ENCODE measurements at places on chromosomes 6 and 20. TPM values are rescaled to one million over a fixed set of nuclear protein-coding genes. Genes with fewer than 3 reads are reported as not detected.

GRCh38 chr20:15333170-15333569 is 995.8 kb upstream of the FLRT3 start:
- DNase-seq: no peak

- DNase-seq: no peak
Observed at GRCh38 chr20:12883507-12883885, 125.3 kb upstream of the SPTLC3 start.

DNA sequence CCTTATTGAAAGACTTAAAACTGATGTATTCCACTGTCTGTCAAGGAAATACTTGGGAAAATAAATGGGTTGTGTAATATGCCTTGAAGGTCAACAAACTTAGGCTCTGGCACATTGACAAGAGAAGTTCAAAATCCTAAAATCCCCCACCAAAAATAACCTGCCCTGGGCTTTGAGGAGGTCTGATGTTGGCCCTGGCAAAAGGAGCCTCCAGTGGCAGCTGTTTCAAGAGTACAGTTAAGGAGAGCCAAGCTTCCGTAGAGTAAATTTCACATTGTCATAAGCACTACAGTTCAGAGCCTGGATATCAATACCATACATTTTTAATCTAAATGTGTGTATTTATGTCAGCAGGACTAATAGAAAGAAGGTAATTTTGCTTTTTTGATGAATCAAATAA is 282.7 kb downstream of the EYA4 start:
- no peak for DNase-seq

DNA sequence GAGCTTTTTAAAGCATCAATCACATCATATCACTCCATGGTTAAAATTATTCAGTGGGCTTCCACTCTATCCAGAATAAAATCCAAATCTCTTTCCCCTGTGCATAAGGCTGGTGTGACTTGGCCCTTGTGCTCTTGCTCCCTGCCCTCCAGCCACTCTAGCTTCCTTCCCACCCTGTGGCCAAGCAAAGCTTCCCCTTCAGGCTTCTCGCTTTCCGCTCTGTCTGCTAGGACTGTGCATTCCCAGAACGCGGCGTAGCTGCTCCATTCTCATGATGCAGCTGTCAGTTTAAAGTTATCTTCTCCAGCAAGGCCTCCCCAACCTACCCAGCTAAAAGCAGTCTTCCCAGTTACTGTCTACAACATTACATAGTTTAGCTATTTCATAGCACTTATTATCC is 19.4 kb upstream of the KCNK16 start:
- DNase-seq: no peak

DNA sequence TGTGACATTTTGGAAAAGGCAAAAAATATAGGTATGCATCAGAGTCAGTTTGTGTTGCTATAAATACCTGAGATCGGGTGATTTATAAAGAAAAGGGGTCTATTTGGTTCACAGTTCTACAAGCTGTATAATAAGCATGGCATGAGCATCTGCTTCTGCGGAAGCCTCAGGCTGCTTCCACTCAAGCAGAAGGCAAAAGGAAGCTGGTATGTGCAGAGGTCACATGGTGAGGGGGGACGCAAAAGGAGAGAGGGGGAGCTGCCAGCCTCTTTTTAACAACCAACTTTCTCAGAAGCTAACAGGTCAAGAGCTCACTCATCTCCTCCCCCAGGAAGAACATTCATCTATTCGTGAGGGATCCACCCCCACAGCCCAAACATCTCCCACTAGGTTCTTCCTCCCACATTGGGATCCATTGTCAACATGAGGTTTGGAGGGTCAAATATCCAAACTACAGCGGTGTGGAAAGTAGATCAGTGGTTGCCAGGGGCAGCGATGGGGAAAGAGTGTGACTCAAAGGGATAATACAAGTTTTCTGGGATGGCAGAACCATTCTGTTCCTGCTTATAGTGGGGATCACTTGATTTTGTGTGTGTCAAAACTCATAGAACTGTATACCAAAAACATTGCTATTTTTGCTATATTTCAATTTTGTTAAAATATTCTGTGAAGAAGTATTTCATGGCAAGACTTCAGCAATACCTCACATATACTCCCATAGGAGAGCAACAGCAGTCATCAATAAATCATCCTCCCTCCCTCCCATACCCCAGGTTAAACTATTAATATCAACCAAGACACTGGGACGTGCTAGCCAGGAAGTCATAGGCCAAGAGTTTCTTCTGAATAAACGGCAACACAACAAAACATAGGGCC is 9.9 kb upstream of the FAM50B start:
- no peak for DNase-seq

DNA sequence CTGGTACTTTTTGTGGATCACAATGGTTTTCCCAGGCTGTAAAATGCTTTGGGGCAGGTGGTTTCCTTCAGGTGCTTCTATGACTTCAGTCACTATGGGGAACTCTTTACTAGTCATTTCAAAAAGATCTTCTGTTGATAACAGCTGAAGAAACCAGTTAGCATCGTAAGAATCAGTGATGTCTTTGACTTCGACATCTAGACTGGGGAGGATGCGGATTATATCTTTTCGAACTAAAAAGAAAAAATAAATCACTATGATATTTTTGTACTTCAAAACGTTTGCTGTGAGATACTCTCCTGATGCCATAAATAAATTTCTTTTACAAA is 87.2 kb downstream of the THEMIS start:
- DNase-seq: no peak

DNA sequence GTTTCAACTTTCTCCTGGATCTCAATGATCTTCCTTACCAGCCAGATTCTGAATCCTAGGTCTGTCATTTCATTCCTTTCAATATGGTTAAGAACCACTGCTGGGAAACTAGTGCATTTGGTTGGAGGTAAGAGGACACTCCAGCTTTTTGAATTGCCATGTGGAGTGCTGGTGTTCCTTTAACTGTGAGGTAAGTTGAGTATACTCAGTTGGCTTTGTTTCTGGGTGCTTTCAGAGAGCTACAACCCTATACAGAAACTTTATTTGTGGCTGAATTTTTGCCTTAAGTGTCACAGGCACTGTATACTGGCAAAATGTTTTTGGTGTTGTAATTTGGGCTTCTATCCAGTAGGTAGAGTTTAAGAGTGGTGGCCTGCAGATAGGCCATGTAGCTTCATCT is 175.8 kb downstream of the TBC1D32 start:
- no peak for DNase-seq

- no peak for DNase-seq
Observed at GRCh38 chr6:54404791-54405190, 96.5 kb downstream of the TINAG start.

GRCh38 chr6:103396768-103397167 is 1463.0 kb downstream of the HACE1 start:
- no peak for DNase-seq

DNA sequence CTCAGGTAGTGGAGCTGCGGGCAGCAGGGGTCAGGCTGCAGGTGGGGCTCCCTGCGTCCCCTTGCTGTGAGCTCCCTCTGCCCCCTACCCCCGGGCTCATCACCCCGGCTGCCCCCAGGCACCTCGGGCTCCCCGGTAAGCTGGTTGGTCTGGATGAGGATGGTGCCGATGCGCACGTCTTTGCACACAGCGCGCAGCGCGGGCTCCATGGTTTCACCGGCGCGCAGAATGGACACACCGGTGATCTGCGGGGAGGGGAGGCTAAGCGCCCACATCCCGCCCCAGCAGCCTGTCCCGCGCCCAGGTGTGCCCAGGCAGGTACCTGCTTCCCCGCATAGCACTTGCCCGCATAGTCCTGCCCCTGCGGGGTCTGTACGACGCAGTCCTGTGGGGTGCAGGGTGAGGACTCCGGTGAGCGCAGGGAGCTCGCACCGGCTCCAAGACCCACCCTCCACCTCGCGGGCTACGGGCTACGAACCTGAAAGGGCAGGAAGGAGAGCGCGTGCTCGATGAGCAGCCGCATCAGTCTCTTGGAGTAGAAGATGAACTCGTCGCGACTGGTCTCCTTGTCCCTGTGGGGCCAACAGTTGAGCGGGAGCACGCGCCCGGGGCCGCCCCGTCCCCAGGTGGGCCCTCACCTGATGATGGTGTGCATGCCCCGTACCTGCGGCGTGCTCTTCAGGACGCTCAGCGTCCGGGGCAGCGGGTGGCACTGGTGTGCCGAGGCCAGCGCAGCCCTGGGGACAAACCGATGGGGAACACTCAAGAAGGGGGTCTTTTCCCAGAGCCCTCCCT is 15.5 kb downstream of the UCKL1 start:
- DNase-seq: no peak

DNA sequence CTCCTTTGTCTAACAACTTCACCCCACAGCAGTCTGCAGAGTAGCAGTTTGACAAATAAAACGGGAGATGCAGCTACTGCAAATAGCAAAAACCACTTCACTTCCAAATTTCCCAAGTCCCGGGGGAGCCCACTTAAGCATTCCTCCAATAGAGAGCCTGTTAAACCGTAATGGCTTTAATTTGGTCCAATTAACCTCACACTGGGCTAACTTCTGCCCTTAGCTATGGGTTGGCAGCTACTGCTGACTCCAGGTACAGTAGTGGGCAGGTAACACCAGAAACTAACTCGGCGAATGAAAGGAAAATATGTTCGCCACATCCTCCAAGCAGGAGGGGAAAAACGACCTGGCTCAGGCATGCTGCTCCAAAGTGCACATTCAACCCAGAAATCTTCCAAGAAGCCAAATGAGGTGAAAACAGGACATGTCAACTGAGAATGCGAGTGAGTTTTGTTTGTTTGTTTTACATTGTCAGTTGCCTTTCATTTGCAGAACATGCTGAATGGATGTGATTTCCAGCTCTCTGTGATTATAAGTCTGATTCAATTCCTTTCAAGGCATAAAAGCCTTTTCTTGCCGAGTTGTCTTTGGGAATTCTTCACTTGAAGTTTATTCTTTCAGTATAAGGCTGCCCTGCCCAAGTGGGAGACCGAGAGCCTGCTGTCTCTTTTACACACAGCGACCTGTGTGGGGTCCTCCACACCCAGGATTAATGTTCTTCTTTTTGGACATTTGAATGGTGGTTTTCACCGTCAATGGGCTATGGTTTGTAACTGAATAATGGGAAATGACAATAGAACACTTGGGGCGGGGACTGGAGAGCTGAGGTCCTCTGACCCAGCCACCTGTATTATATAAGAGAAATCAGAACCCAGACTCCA is 117.3 kb upstream of the ARMC2 start:
- no peak for DNase-seq

DNA sequence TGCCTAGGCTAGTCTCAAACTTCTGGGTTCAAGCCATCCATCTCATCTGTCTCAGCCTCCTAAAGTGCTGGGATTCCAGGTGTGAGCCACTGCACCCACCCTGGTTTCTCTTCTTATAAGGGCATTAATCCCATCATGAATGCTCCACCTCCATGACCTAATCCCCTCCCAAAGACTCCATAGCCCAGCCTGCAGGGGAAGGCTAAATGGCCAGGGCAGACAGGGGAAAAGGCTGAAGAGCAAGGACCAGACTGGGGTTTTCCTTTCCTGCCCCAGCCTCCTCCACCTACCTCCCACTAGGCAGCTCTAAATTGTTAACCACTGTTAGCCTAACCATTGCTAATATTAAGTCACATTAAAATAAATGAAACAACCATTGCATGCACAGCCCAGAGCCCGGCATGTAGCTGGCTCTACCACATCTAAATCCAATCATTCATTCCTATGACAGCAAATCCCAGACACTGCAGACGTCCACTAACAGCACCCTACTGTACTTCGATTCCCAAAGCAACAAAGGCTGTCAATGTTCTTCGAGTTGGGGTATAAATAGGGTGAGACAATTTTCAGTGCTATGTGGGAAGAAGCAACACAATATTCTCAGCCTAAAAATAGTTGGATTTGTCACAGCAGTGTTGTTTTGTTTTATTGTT is 243.2 kb upstream of the ARID1B start:
- DNase-seq: no peak

DNA sequence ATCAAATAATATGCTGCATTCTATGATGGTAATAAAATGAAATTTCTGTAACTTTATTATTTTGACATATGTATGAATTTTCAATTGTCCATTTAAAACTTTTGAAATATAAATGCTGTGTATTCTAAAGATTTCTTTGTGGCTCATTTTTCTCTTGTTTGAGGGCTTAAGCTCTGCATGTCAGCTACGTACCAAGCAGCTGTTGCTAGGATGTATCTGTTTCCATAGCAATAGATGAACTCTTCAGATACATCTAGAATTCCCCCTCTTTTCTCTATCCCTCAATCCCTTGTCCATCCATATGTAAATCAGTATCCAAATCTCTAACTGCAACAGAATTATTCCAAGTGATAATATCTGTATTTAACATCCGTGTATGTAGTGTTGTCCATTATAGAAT is 76.5 kb upstream of the OPRM1 start:
- DNase-seq: no peak

Gene GJA10
- not detected for total RNA-seq

Gene DUSP15
- not detected for total RNA-seq

Gene C6orf163
- not detected for total RNA-seq

Gene GSTA1
- total RNA-seq: not detected

Gene ABRACL
- 25.0 TPM for total RNA-seq

Gene OR2J3
- not detected for total RNA-seq

Gene ADGRF4
- total RNA-seq: 0.94 TPM

Gene NDUFAF5
- total RNA-seq: 15.7 TPM
